ENCODE measurements at places on chromosomes 12 and 14.

- no peaks in the 10 kb centered on the region for H3K27me3 ChIP-seq
- H3K4me3 ChIP-seq, result no peak overlapping the region
- no peaks in the 10 kb centered on the region for H3K36me3 ChIP-seq
- DNase-seq, result no peak
- H3K4me1 ChIP-seq, result no peaks in the 10 kb centered on the region
- H3K27ac ChIP-seq, result no peak overlapping the region
These were observed 223.3 kb upstream of the SFSWAP start for GRCh38 chr12:131487388-131488124.

GRCh38 chr12:124786061-124786964 is 77.4 kb downstream of the SCARB1 start:
- H3K4me3 ChIP-seq, result no peak overlapping the region
- no peaks in the 10 kb centered on the region for H3K27me3 ChIP-seq
- H3K4me1 ChIP-seq, result no peaks in the 10 kb centered on the region
- no peaks in the 10 kb centered on the region for H3K36me3 ChIP-seq
- no peak overlapping the region for H3K27ac ChIP-seq

DNA sequence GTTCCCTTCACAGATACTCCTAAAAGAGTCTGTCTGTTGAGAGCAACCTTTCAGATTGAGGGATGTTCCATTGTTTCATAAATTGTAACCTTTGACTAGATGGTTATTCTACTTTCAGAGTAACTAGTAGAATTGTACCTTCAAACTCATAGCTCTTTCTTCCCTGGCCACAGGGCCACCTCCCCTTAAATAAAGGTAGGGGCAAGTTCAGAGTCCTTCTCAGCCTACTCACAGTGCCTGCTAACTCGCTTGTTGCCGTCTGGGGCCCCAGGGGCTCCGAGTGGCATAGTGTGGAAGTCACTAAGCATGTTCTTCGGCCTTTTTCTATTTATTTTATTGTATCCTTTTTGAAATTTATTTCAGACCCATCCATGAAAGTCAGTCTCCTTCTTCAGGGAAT is 250.4 kb downstream of the ALX1 start:
- H3K4me3 ChIP-seq, result no peak overlapping the region
- H3K27ac ChIP-seq, result no peak overlapping the region
- H3K4me1 ChIP-seq, result no peaks in the 10 kb centered on the region
- H3K27me3 ChIP-seq, result no peaks in the 10 kb centered on the region
- DNase-seq, result no peak
- no peaks in the 10 kb centered on the region for H3K36me3 ChIP-seq

DNA sequence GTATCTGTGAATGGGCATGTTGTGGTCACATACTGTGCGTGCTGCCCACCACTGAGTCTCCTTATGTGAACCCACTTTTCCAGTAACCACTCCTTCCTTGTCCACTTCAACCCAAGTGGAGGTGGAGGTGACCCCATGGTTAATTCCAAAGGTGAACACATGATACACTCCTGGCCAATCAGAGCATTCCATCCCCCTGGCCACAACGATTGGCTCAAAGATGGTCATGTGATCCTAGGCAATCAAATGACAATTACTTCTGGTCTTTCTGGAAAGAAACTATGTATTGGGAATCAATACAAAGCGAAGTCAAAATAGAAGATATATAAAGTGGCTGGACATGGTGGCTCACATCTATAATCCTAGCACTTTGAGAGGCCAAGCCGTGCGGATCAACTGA is 20.2 kb upstream of the CCDC60 start:
- no peak overlapping the region for H3K27ac ChIP-seq
- no peak for DNase-seq
- no peaks in the 10 kb centered on the region for H3K4me1 ChIP-seq
- H3K36me3 ChIP-seq, result no peaks in the 10 kb centered on the region
- no peak overlapping the region for H3K4me3 ChIP-seq

DNA sequence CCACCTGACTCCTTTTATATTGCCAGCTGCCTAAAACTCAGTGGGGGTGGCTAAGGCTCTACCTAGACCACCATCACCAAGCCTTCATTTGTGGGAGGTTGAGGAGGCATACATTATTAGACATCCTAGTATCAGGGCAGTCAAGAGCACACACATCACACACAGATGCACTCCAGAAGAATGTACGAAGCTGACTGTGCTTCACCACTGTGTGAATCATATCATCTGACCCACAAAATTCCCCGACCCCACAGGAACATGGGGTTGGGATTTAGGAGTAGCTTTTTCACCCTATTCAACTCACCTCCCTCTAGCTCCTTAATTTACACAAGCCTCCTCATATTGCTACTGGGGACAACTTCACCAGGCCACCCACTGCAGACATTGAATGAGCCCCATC is 64.8 kb upstream of the BDKRB2 start:
- no peak for DNase-seq
- H3K4me3 ChIP-seq, result no peak overlapping the region
- H3K36me3 ChIP-seq, result no peaks in the 10 kb centered on the region

GRCh38 chr12:95304673-95305198 is 87.1 kb downstream of the VEZT start:
- no peak overlapping the region for H3K4me3 ChIP-seq
- no peak overlapping the region for H3K27ac ChIP-seq
- DNase-seq, result no peak
- H3K27me3 ChIP-seq, result no peaks in the 10 kb centered on the region
- H3K4me1 ChIP-seq, result no peaks in the 10 kb centered on the region
- H3K36me3 ChIP-seq, result peaks cover 4% of the 10 kb centered on the region

- no peaks in the 10 kb centered on the region for H3K27me3 ChIP-seq
- no peak overlapping the region for H3K27ac ChIP-seq
- no peak overlapping the region for H3K4me3 ChIP-seq
- peaks cover 22% of the 10 kb centered on the region for H3K4me1 ChIP-seq
- DNase-seq, result no peak
These were observed 30.1 kb downstream of the CDKL1 start for GRCh38 chr14:50366589-50366988.

GRCh38 chr12:70418101-70418500 is 52.0 kb downstream of the KCNMB4 start:
- no peaks in the 10 kb centered on the region for H3K36me3 ChIP-seq
- H3K27ac ChIP-seq, result no peak overlapping the region
- H3K4me1 ChIP-seq, result no peaks in the 10 kb centered on the region
- H3K27me3 ChIP-seq, result no peaks in the 10 kb centered on the region

- no peaks in the 10 kb centered on the region for H3K27me3 ChIP-seq
- H3K4me1 ChIP-seq, result no peaks in the 10 kb centered on the region
- no peak for DNase-seq
- H3K36me3 ChIP-seq, result no peaks in the 10 kb centered on the region
- H3K4me3 ChIP-seq, result no peak overlapping the region
- no peak overlapping the region for H3K27ac ChIP-seq
These were observed 40.3 kb upstream of the PCED1B start for GRCh38 chr12:47039079-47039478.

- H3K36me3 ChIP-seq, result no peaks in the 10 kb centered on the region
- no peak overlapping the region for H3K4me3 ChIP-seq
- no peaks in the 10 kb centered on the region for H3K4me1 ChIP-seq
- no peak overlapping the region for H3K27ac ChIP-seq
These were observed 263.1 kb downstream of the CEP128 start for GRCh38 chr14:80678436-80678835.

DNA sequence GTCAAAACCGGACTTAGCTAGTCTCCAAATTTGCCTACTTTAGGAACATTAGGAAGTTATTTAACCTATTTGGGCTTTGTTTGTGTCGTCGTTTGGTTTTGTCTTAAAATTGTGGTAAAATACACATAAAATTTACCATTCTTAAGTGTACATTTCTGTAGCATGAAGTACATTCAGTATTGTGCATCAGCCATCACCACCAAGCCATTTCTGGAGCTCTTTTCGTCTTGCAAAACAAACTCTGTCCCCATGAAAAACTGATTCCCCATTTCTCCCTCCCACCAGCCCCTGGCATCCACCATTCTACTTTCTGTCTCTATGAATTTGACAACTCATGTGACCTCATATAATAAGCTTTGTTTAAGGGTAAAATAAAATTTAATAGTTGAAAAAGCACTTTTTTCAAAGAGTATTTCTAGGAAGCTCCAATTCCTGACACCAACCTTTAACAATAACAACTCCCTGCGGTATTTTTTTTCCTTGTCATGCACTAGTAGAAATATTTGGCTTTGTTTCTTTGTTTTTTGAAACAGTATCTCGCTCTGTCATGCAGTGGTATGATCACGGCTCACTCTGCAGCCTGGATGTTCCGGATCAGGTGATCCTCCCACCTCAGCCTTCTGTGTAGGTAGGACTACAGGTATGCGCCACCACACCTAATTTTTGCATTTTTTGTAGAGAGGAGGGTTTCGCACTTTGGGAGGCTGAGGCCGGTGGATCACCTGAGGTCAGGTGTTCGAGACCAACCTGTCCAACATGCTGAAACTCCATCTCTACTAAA is 3.6 kb upstream of the UBC start:
- H3K27me3 ChIP-seq, result no peaks in the 10 kb centered on the region
- peak overlapping the region; percentile 54 for H3K4me3 ChIP-seq
- peak overlapping the region; percentile 97 for H3K27ac ChIP-seq
- DNase-seq, result no peak
- peaks cover 8% of the 10 kb centered on the region for H3K36me3 ChIP-seq

GRCh38 chr12:13197032-13197431 is 506 bp downstream of the EMP1 start:
- no peaks in the 10 kb centered on the region for H3K36me3 ChIP-seq
- H3K27ac ChIP-seq, result no peak overlapping the region
- no peaks in the 10 kb centered on the region for H3K27me3 ChIP-seq
- DNase-seq, result no peak

- H3K4me3 ChIP-seq, result no peak overlapping the region
- no peak for DNase-seq
- no peaks in the 10 kb centered on the region for H3K27me3 ChIP-seq
- H3K4me1 ChIP-seq, result no peaks in the 10 kb centered on the region
- H3K36me3 ChIP-seq, result no peaks in the 10 kb centered on the region
- no peak overlapping the region for H3K27ac ChIP-seq
These were observed 8.6 kb upstream of the LPCAT3 start for GRCh38 chr12:7026854-7027253.

- H3K4me3 ChIP-seq, result no peak overlapping the region
- peaks cover 65% of the 10 kb centered on the region for H3K36me3 ChIP-seq
- H3K4me1 ChIP-seq, result no peaks in the 10 kb centered on the region
- H3K27ac ChIP-seq, result no peak overlapping the region
These were observed 6.9 kb downstream of the RFC5 start for GRCh38 chr12:118023301-118023860.

DNA sequence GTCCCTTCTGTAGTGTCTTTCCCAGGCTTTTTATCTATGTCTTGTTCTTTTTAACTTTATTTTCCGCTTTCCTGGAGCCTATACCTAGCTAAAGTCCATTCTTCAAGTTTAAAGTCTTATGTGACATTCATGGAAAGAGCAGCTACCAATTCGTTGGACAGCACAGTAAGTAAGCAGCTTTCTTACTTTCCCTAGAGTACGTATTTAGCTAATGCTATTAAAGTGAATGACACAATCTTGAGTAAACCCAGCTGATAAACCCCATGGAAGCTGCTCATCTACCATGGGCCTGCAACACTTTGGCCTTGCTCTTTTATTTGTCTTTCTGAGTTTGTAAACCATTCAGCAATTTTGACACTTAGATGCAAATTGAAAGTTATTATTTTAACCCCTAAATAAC is 30.0 kb downstream of the ALX1 start:
- H3K27me3 ChIP-seq, result no peaks in the 10 kb centered on the region
- no peak overlapping the region for H3K27ac ChIP-seq

DNA sequence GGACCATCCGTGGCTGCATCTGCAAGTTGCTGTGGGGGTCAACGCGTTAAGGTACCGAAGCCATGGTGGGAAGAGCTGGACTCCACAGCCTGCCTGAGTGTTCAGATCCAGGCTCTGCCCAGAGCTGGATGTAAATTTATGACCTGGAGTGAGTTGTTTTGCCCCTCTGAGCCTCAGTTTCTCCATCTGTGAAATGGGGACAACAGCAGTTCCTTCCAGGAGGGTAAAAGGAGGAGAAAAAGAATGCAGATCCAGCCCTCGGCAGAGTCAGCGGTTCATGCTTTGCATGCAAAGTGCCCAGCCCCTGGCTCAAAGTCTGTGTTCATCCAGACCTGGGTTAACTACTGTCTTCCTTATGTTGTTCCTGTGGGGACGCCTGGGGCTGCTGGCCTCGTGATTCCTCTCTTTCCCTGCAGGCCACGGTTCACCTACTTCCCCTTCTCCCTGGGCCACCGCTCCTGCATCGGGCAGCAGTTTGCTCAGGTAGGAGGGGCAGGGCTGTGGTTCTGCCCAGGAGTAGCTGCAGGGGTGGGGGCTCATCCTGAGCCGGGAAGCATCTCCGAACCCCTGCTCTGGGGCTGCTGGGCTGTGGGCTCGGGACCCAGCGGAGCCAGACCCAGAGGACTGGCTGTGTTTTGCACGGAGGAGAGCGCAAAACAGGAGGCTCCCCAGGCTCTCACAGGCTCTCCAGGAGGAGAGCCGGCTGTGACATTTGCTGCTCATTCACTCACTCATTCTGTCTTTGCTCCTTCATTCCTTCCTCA is 41.9 kb downstream of the CYP46A1 start:
- H3K4me3 ChIP-seq, result no peak overlapping the region
- no peaks in the 10 kb centered on the region for H3K36me3 ChIP-seq
- no peak for DNase-seq
- no peak overlapping the region for H3K27ac ChIP-seq

DNA sequence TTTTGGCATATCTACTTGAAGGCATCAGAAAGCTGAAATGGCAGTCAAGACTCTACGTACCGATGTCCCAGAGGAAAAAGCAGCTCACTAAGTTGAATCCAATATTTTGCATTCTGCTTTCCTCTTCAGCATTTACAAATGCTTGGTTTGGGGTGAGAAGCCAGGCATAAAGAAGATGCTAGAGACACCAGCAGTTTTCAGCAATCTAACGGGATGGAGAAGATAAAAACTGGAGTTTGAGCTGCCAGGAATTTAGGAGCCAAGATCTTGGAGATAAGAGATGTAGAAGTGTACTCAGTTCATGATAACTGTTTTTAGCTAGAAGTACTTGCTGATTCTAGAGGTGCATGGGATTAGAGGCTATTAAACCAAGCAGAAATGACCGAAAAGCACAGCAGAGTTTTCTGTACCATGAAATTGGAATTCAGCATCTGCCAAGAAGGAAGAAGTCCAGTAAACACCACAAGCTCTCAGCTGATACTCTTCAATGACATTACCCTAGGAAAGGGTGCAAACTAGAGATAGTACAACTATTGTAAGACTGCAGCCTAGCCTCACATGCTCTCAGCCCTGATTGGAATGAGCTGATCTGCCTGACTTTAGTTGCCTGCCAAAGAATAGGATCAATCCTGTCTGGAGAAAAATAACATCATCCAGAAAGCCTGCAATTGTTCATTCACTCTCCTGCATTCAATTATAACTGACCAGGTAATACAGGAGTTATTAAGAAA is 7.4 kb upstream of the ALDH1L2 start:
- H3K36me3 ChIP-seq, result no peaks in the 10 kb centered on the region
- no peaks in the 10 kb centered on the region for H3K27me3 ChIP-seq
- no peaks in the 10 kb centered on the region for H3K4me1 ChIP-seq
- no peak for DNase-seq

GRCh38 chr12:32270818-32271710 is 128.3 kb upstream of the FGD4 start:
- peaks cover 8% of the 10 kb centered on the region for H3K4me1 ChIP-seq
- no peak for DNase-seq
- H3K27me3 ChIP-seq, result no peaks in the 10 kb centered on the region
- H3K4me3 ChIP-seq, result no peak overlapping the region
- H3K36me3 ChIP-seq, result no peaks in the 10 kb centered on the region

- no peaks in the 10 kb centered on the region for H3K27me3 ChIP-seq
- H3K27ac ChIP-seq, result no peak overlapping the region
- H3K4me3 ChIP-seq, result no peak overlapping the region
These were observed 630.0 kb upstream of the LMO3 start for GRCh38 chr12:17235996-17236395.

- no peaks in the 10 kb centered on the region for H3K27me3 ChIP-seq
- H3K27ac ChIP-seq, result peak overlapping the region; percentile 59
- peaks cover 9% of the 10 kb centered on the region for H3K36me3 ChIP-seq
- H3K4me1 ChIP-seq, result peaks cover 82% of the 10 kb centered on the region
- peak overlapping the region; percentile 65 for H3K4me3 ChIP-seq
These were observed 1.6 kb downstream of the LTB4R start for GRCh38 chr14:24312736-24313507.

All from CD4-positive, alpha-beta T cell (primary cell).